Substantia nigra (tissue), 51 donors: ENCODE measurements at places on chromosomes 16 and 17.

DNA sequence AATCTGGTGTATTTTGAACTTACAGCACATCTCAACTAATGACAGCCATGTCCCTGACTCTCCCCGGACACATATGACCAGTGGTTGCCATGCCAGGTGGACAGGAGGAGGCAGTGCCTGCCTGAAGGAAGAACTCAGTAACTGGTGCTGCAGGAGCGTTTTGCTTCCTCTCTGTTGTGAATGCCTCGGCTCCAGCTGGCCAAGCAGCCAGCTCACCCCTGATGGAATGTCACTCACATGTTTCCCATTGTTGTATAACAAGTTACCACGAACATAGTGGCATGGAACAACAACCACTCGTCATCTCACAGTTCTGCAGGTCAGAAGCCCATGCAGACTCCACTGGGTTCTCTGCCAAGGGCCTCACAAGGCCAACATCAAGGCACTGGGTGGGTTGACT, 20.1 kb upstream of the IRF8 start:
- DNase-seq, result no peak

DNA sequence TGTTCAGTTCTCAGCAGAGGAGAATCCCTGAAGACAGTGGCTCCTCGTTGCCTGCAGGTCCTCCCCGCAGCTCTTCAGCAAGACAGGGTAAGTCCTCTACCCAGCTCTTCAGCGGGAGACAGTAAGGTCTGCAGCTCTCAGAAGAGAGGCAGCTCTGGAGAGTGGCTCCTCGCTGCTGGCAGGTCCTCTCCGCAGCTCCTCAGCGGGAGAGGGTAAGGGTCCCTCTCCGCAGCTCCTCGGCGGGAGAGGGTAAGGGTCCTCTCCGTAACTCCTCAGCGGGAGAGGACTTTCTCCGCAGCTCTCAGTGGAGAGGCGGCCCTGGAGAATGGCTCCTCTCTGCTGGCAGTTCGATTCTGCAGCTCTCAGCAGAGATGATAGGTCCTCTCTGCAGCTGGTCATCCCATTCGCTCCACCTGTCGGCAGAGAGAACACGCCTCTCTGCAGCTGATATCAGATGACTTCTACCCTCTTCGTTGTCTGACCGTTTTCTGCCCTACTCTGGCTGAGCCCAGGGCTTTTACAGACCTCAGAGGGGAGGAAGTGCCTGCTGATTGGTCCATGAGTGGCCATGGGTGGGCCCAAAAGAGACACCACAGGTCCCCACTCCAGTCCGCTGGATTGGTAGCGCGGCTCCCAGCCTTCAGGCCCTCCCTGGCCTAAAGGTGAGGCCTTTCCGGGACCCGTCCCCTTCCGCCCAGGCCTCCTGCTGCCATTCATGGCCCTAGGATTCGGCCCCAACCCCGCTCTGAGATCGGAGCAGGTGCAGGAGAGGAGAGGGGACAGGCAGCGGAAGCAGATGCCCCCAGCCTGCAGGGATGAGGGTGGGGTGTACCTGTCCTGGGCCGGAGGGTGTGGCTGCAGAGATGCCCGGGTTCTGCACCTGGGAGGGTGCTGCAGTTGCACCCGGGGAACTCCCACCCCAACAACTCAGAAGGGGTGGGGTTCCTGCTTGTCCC, 11.9 kb upstream of the SHCBP1 start:
- no peak for DNase-seq

GRCh38 chr17:48240122-48240521, 132.6 kb downstream of the SNX11 start:
- no peak for DNase-seq

DNA sequence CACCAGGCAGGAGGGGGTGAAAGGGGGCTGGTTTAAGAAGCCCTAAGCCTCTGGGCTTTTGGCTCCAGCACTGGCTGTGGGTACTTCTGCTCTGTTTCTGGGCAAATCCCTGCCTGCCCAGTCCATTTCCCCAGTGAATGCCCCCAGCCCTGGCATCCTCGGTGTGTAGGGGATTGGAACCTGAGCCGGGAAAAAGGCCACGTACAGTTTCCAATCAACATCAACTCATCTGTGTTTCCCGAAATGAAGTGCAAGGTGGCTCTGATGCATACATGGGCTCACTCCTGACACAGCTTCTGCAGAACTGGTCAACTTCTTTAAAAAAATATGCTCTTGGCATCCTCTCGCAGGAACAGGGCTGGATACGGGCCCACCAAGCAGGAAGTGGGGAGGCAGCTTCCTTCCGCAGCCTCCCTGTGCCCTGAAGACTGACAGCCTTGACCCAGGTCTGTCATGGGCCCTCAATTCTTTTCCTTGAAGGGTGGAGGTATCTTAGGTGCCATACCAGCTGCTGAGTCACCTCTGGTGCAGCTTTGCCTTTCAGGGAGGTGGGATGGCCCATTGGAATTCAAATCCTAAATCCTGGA, 73.3 kb downstream of the N4BP1 start:
- DNase-seq, result no peak

DNA sequence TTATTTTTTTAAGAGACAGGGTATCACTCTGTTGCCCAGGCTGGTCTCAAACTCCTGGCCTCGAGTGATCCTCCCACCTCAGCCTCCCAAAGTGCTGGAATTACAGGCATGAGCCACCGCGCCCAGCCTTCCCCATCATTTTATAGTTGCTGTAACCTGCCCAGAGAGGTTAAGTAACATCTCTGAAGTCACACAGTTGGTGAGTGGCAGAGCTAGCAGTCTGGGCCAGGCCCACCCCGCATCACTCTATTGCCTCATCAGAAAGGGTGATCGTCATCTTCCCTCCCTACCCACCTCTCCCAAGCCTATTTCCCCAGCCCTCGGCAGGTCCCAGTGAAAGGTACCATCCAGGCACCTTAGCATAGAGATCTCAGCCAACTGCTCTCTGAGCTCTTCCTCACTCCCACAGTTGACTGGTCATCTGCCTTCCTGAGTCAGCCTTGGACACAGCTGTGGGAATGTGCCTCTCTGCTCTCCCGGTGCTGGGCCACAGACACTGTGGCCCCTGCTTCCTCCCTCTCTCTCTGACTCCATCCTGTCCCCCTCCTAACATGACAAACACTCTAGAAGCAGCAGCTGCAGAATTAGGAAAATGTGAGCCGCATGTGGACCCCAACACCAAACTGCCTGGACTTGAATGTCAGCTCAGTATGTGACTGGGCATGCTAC, 57.1 kb downstream of the SCNN1B start:
- no peak for DNase-seq

- DNase-seq, result no peak
Measured at GRCh38 chr17:39231091-39231561, 5.4 kb upstream of the STAC2 start.

DNA sequence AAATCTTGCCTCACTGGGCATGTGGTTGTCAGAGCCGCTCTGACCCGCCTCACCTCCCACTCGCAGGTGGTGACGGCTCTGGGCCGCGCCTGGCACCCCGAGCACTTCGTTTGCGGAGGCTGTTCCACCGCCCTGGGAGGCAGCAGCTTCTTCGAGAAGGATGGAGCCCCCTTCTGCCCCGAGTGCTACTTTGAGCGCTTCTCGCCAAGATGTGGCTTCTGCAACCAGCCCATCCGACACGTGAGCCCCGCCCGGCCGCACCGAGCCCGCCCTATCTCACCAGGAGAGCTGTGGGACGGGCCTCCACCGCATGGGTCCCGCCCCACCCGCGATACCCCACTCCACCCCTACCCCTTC, 4.0 kb downstream of the TGFB1I1 start:
- DNase-seq, result no peak

DNA sequence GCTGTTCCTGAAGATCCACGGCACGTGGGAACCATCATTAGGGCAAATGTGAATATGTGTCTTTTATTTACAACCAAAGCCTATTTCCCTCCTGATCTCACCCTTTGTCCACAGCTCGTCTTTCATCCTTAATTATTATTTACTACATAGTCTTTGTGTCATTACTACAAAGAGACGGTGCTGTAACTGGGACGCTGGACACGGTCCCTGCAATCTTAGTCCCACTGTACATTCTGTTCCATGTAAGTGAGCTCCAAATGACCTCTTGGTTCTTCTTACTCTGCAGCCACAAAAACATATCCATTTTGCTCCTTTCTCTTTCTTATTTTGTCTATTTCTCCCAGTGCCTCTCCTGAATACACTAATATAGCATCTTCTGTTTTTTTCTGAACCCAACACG, 12.7 kb upstream of the KRT23 start:
- DNase-seq, result no peak

- DNase-seq, result no peak
Measured at GRCh38 chr17:75480281-75480680, 23.8 kb downstream of the TMEM94 start.

- no peak for DNase-seq
Measured at GRCh38 chr16:54144572-54144947, 142.0 kb downstream of the IRX3 start.

DNA sequence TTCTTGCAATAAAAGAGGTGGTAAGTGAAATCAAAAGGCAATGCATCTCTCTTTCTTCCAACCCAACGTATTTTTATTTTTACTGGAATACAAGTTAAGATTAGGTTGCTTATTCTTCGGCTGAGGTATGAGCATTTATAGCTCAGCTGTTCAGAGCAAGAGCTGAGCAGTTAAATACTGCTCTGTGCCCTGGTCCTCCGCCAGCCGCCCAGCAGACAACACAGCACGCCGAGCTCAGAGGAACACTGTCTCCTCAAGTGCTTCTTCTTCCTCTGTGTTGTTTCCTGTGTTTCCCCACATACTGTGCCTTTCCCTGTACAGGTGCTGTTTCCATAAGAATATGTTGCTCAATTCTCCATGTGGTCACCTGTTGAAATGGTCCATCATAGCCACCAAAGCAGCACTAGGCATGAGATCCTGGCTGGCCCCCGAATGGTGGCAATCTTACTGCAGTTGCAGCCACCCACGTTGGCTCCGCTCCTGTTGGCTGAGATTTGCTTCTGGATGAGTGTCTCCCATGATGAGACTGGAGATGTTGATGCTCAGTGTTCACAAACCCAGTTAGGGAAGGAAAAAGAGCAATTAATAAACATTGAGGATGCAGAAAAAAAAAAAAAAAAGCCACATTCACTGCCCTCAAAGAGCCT, 515.3 kb downstream of the GRIN2A start:
- no peak for DNase-seq

DNA sequence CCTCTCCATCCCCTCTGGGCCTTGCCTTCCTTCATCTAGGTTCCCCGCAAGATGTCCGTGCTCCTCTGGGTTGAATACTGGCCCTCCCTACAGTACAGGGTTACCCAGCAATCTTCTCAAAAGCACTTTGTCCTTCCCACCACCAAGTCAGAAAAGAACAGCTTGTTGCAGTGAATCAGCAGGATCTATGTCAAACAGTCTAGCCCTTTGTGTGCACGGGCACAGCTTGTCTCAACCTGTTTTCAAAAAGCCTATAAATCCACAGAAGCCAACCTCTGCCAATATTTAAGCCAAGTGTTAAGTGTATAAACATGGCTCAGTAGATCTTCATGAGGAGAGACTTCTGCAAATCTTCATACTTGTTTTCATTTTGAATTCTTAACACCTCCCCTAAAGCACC, 25.2 kb downstream of the C17orf67 start:
- DNase-seq, result no peak

DNA sequence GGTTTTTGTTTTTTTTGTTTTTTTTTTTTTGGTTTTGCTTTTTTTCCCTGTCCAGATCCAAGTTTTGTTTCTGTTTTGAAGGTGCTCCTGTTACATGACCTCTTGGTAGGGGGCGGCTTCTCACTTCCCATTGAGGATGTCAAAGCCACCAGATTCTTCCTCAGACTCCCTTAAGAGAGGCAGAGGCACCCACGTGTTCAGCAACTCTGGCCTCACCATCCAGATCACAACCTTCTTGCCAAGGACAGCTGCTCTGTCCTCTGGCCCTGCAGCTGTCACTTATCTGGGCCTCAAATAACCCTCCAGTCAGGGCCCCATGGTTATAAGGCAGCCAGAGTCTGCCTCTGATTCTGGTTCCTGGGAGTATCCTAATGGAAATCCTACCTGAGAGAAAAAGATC, 208.5 kb downstream of the STX8 start:
- DNase-seq, result no peak

- no peak for DNase-seq
Measured at GRCh38 chr16:22299036-22299435, 1.8 kb downstream of the POLR3E start.

DNA sequence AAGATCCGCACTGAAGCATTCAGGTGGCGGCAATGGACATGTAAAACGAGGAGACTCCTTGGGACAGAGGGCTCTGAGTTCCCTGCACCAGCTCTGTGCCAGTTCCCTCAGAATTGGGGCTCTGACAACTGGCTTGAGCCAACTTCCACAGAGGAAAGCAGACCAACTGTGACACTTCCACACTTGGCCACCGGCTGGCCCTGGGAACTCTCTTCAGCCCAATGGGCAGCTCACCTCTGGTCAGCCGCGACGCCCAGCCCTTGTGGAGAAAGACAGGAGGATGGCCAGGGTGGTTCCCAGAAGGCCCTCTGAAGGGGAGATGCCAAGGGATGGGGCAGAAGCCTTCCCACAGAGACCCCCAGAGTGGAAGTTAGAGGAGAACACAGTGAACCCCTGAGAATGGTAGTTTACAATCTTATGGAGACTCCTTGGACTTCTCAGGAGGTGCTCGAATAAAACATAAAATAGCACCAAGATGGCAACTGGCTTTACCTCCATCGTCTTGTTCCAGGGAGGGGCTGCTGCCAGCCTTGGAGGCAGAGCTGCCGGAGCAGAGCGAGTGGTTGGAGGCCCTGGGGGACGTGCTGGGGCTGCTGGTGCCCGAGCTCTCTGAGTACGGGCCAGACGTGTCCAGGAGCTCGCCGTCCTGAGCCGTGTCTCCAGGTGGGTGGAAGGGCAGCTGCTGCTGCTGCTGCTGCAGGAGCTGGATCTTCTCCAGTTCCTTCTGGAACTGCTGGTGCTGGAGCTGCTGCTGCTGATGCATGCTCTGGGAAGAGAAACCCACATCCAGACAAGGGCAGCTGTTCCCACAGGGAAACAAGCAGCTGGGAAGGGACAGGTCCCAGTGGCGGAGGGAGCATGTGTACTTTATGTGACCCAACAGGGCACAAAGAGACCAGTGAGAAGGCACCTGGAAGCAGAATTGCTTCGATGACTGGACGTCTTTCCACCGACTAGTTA, 35.0 kb upstream of the ICAM2 start:
- no peak for DNase-seq

DNA sequence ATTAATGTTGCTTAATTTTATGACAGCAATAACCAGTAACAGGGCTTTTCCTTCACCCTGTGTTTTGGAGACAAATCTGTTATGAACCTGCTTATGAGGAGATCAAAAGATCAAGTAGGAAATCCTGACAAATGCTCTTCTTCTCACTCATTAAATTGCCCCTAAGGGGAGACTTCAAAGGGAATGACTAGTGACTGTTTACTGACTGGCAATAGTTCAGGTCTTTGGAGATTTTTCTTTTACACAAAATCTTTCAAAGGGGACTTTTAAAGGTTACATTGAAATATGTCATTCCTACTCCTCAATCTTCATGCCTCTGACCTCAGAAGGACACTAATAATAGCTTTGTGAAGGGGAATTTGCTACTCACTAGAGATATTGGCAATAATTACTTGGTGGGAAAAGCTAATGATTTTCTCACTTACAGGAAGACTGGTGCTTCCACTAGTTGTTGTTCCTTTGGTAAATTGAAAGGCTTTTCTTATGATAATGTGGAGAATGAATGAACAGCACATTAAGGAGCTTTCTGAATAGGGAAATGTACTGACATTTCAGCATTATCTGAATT, 292.9 kb upstream of the CA10 start:
- DNase-seq, result no peak

GRCh38 chr17:79842656-79843473, 3.6 kb upstream of the CBX4 start:
- no peak for DNase-seq
